ENCODE measurements at places on chromosomes 1 and 21.

DNA sequence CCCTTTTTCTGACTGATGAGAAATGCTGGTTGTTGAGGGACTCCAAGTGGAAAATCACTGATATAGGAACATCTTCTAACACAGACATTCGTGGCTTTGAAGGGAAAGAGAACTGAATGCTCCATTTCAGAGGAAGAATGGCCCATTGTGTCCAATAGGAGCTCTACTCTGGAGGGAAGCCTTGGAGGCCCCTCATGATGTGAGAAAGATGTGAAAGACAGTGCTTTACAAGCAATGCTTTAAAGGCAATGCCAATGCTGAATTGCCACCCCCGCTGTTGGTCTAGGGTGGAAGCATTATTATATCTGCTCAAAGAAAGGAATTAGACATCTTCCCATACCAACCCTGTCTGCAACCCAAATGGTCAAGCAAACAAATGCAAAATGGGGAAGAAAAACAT, 13.7 kb downstream of the NMNAT2 start:
- no peak for DNase-seq

DNA sequence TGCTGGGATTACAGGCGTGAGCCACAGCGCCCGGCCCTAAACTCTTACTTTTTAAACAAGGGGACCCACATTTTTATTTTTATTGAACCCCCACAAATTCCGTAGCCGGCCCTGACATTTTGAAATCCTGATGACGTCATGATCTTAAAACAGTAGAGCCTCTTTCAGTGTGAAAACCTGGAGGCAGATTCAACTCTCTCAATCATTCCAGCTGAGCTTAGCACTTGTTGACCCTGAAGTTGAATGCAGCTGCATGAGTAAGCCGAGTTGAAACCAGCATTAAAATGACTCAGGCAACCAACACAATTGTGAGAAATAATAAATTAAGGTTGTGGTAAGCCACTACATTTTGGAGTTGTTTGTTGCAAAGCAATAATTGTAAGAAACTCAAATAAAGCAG, 93.9 kb upstream of the ADGRL4 start:
- no peak for DNase-seq

- no peak for DNase-seq
Measured at GRCh38 chr21:42320791-42321190, 5.6 kb upstream of the TFF3 start.

DNA sequence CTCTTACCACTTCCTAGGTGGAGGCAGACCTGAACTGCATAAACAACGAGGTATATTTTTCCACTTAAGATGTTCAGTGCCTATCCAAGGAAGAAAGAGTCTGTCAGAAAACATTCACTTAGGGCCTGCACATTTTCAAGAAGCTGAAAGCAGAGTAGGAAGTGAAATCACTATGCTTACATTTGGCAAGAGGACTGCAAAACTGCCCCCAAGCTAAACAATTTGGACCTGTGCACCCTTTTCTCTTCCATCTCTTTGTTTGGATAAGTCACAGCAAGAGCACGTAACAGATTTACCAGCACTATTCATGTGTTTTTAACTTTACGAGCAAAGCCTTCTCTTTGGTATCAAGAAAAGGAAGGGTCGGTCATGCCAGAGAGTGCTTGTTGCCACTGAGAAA, 13.2 kb upstream of the BEND5 start:
- no peak for DNase-seq

DNA sequence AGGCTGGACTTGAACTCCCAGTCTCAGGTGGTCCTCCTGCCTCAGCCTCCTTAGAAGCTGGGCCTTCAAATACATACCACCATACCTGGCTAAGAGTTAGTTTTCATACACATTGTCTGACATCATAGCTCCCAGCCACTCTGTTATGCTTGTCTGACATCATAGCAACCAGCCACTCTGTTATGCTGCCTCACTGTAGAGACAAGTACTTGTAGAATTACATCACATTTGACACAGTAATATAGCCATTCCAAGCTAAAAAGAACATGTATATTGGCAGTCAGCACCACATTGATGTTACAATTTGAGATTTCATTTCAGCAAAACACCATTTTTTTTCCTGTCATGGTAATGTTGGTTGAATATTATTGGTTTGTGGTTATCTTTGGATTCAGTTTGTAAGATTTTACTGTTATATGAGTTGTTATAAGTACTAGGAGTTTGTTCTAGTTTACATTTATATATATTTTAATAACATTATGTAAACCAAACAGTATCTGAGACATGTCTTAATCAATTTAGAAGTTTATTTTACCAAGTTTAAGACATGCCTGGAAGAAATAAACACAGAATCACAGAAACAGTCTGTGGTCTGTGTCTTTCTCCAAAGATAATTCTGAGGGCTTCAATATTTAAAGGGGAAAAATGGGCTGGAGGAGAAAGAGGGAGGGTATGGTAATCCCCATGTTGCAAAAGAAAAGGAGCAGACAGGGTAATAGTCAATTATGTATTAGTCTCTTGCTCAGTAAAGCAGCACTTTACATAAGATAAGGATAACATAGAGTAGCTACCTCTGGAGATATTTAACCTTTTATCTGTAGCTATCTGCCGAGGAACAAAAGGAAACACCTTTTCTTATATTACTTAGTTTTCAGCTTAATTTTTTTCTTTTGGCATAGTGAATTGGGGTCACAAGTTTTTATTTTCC, 43.0 kb downstream of the XPR1 start:
- DNase-seq: no peak

- no peak for DNase-seq
Measured at GRCh38 chr1:33379631-33380354, 51.1 kb downstream of the PHC2 start.

DNA sequence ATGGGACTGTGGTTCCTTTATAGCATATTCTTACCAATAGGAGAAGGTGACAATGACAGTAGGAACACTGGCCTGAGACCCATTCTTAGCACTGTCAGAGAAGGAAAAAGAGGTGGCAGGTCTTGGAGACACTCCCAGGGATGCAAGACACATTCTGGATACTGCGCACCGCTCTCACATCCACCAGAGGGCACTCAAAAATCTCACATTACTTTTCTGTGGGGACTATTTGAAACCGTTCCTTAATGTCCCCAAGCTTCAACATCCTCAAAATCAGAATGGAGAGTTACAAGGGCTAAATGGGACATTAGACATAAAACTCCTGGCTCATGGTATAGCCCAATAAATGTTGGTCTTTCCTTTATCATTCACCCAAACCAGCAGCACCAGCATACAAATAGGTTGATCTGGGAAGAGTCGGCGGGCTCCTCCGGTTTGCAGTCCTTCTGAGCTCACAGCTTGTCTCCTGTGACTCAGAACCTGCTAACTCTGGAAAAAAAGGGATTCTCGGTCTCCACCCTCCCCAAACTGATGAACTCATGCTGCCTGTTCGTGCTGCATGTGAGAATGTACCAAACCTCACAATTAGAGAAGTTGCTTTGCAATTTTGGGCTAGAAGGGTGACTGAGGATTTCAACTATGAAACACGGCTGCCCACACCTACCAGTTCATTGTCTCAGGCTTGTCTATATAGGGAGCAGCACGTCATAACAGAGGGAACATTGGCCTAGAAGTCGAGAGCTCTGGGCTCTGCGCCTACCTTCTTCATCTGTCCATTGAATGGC, 40.2 kb downstream of the IL12RB2 start:
- no peak for DNase-seq

DNA sequence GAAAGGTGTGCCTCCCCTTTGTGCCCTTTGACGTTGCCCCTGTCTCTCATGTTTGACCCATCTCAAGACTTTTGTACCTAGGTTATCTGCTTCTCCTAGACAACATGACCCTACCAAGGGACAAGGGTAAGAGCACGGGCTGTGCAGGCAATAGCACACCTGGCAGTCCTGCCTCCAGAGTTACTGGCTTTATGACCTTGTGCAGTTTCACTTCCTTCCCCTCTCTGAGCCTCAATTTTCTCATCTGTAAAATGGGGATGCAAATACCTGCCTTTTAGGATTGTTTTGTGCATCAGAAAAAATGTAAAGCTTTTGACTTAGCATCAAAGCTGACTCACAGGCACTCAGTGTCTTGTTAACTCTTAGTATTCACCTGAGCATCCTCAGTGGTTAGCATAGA, 36.4 kb downstream of the ELK4 start:
- no peak for DNase-seq

DNA sequence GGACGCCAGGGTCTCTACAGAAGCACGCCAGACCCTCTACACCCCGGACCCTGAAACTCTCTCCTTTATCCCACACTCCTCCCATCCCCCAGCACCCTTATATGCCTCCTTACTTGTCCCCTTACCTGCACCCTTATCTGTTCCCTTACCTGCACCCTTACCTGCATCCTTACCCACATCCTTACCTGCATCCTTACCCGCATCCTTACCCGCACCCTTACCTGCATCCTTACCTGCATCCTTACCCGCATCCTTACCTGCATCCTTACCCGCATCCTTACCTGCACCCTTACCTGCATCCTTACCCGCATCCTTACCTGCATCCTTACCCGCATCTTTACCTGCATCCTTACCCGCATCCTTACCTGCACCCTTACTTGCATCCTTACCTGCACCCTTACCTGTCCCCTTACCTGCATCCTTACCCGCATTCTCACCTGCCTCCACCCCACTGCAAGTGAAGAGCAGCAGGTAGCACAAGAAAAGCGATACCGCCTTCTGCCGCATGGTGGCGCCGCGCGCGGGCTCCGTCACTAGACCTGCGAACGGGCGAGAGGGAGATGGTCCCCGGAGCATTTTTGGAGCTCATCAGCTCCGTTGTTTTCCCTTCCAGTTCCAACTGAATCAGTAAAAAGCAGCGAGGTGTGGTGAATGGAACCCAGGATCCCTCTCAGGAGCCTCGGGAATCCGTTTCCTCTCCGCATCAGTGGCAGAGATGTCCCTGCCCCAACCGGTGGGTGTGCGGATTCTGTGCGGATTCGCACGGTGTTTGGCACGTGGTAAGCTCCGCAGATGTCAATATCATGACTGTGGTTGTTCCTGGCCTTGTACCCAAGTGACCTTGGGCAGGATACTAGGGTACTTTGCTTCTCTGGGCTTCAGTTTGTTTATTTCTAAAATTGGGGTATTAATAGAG, 2.9 kb downstream of the IFI6 start:
- DNase-seq: peak; percentile 85

- no peak for DNase-seq
Measured at GRCh38 chr1:116139592-116140134, 28.5 kb downstream of the MAB21L3 start.

DNA sequence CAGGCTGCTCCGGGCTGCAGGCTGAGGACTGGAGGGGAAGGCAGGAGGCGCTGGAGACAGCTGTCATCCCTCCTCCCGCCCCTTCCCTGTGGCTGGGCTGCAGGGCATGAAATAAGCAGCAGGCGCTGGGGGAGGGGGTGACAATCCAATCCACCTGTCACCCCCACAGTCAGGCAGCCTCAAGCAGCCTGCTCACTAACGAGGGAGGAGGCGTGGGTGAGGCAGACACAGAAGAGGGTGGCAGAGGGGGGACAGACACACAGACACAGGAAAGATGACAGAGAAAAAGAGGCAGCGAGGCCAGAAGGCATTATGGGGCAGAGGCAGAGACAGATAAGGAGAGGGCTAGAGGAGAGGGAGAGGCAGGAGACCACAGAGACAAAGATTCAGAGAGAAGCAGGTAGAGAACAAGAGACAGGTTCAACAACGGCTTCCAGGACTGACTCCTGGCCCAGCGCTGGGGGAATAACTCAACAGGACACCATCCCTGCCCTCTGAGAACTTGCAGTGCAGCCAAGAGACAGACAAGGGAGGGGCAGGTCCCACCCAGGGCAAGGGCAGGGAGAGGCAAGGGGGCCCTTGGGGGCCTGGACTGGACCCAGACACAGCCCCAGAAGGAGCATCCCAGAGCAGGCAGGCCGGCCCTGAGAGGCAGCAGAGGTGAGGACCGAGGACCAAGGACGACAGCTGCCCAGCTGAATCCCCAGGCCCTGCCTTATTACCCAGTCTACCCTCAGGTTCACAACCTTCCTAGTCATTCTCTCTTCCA, 11.2 kb downstream of the MEF2D start:
- no peak for DNase-seq

DNA sequence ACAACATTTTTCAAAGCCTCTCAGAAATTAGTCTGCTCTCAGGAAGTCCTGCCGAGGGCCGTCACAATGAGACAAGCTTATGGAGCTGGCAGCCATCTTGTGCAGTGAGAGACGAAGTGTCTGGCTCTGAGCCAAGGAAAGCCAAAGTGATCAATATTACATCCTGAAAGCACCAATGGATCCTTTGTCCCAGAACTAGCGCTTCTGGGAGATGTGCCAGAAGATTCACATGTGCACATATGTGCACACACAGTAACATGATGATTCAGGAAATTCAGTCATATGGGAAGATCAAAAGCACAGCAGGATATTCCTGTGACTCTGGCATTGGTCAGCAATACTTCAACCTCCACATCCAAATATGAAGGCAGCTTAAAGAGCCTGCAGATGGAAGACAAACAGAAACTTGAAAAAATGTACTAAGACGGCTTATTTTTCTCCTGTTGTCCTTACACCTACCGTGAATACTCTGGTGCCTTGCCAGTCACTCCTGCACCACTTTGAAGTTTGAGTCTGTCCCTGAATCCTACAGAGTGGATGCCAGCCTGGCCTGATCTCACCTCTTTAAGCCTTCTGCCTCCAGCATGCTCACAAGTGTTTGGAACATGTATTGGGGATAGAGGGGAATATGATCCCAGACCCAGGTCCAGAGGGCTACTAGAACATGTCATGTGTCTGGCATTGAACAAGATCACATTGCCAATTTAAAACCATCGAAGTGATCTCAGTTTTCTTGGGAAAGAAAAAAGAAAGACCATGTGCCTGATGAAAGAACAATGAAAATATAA, 44.5 kb upstream of the PRRX1 start:
- DNase-seq: no peak

DNA sequence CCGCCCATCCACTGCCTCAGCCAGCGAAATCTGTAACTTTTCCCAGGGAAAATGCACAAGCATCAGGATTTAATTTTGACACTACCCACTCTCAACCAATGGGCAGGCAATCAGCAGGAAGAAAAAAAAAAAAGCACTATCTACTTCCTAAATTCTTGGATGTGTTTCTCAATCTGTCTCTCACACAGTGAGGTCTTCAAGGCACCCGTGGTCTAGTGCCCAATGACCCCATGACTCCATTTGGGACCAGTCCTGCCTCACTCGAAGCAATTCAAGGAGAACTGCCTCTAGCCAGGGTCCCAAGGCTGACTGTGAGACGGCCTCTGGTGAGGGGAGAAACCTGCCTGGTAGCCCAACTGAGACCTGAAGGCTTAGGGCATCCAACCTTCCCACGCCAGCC, 35.9 kb downstream of the CSF1 start:
- no peak for DNase-seq
